NCI-H69 (cell line): ENCODE measurements at places on chromosomes 7 and 10.

- no peak for DNase-seq
Measured at GRCh38 chr7:151110236-151110940, 24.1 kb downstream of the AGAP3 start.

DNA sequence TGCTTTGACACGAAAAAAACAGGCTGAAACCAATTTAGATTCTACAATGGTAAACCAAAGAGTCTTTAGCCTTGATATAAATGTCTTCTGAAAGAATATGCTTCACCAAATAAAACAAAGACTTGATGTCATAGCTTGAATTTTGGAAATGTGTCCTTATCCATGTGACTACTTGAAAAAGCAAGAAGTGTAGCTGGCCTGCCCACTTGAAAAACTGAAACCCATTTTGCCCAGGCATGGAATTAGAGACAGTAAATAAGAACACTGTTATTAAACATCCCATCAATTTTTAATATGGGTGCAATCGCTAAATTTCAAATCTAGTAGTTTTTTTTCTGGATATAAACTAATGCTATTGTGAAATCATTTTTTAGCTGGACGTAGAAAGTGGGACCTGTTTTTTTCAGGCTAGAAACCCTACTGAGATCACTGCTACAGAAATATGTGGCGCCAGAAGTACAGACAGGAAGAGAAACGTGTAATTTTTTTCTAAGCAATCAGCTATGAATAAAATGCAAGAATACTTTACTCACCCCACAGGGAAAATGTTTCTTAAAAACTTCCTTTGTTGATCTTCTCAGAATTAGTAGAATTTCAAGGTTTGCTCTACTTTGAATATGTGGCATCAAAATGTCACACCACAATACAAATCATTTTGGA is 56.7 kb downstream of the PIP4K2A start:
- DNase-seq, result no peak

DNA sequence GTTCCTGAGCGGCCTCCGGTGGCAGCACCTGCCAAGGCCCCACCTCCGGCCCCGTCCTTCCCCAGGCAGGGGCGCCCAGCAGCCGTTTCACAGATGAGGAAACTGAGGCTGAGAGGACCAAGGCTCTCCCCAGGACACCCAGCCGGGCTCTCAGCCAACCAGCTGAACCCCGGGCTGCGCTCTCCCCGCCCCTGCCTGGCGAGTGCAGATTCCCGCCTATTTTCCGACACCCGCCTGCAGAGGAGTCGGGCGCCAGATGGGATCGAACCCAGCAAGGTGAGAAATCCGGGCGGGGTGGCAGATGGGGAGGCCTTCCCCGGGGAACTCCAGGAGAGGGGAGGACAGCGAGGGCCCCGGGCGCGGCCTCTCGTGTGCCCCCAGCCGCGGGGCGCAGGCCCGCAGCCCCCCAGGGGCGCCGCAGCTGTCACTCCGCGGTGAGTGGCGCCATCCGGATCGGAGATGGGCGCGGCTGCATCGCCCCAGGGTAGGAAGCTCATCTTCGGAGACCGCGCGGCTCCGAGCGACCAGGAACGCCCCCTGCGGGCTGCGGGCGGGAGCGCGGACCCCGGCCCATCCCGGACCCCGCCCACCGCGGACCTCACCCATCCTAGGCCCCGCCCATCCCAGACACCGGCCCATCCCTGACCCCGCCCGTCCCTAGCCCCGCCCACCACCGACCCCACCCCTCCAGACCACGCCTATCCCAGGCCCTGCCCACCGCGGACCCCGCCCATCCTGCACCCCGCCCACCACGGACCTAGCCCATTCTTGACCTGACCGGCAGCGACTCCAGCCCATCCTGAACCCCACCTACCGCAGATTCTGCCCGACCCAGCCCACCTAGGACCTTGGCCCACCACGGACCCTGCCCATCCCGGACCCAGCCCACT is 90.3 kb downstream of the MICALL2 start:
- DNase-seq, result peak; percentile 96

DNA sequence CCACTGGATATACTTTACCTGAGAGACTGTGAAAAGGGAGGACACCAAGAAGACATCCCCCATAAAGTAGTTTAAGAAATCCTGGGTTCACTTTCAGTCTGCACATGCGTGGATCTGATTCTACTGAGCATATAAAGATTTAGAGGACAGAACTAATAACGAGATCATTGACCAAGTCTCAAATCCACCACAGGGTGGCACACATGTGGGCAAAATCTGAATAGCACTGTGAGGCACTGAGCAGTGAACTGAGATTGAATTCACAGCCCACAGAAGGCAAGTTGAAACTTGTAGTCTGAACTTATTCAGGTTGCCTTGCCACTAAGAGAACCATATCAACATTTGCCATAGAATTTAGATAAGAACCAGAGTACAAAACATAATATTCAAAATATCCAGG is 818.6 kb downstream of the GRID1 start:
- peak; percentile 82 for DNase-seq

- no peak for DNase-seq
Measured at GRCh38 chr10:23453465-23453864, 14.6 kb downstream of the OTUD1 start.

- DNase-seq, result peak; percentile 90
Measured at GRCh38 chr7:11786186-11786585, 45.8 kb downstream of the THSD7A start.

- no peak for DNase-seq
Measured at GRCh38 chr7:3682028-3682710, 381.1 kb downstream of the SDK1 start.
